ENCODE measurements at places on chromosomes 5 and 9. TPM values are rescaled to one million over a fixed set of nuclear protein-coding genes. Genes with fewer than 3 reads are reported as not detected.

DNA sequence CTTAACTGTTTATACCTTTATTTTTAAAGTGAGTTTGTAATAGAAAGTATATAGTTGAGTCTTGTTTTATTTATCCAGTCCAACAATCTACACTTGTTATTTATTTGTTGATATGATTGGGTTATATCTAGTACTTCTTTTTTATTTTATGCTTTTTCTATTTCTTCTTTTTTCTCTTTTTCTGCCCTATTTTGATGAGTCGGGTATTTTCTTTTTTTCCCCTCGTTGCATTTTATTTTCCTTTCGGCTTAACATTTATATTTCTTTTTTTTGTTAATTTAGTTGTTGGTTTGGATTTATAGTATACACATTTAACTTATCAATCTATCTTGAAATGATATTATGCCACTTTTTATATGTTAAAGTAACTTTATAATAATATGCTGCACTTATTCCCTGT is 111.7 kb upstream of the IZUMO3 start:
- no peaks in the 10 kb centered on the region for H3K36me3 ChIP-seq
- no peaks in the 10 kb centered on the region for H3K27me3 ChIP-seq
- DNase-seq = no peak
- H3K4me3 ChIP-seq = no peak overlapping the region
- no peaks in the 10 kb centered on the region for H3K4me1 ChIP-seq

DNA sequence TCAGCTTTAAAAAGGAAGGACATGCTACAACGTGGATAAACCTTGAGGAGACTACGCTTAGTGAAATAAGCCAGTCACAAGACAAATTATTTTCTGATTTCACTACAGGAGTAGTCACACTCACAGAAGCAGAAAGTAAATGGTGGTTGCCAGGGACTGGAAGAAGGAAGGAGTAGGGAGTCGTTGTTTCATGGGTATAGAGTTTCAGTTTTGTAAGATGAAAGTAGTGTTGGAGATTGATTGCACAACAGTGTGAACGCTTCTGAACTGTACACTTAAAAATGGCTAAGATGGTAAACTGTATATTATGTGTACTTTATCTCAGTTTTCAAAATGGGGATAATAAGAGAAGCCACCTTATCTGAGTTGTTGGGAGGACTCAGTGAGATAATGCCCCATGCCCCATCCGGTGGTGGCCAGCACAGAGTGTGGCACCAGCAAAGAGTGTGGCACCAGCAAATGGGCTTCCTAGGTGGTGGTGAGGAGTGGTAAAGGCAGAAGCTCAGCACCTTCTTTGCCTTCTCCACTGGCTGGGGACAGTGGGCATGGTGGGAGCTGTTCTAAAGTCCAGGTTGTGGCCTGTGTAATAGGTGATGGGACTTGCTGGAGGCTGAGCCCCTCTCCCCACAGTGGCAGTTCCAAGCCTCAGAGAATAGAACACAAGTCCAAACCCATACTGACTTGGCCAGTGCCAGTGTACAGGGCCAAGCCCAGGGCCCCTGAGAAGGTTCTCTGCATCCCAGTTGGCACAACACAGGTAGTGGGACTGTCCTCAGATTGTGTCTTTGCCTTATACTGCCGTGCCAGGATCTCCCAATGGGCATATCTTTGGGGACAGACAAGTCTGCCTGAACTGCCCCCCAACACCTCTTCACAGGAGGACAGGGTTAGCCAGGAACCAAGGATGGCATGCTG is 4.4 kb downstream of the SLC22A4 start:
- H3K27ac ChIP-seq = no peak overlapping the region
- no peak overlapping the region for H3K4me3 ChIP-seq
- peaks cover 3% of the 10 kb centered on the region for H3K4me1 ChIP-seq
- H3K36me3 ChIP-seq = no peaks in the 10 kb centered on the region
- peaks cover 31% of the 10 kb centered on the region for H3K27me3 ChIP-seq
- DNase-seq = no peak

- H3K27ac ChIP-seq = no peak overlapping the region
- no peaks in the 10 kb centered on the region for H3K36me3 ChIP-seq
- no peak overlapping the region for H3K4me3 ChIP-seq
- H3K27me3 ChIP-seq = no peaks in the 10 kb centered on the region
- DNase-seq = no peak
These were observed 557.9 kb downstream of the CAAP1 start for GRCh38 chr9:26334706-26335105.

DNA sequence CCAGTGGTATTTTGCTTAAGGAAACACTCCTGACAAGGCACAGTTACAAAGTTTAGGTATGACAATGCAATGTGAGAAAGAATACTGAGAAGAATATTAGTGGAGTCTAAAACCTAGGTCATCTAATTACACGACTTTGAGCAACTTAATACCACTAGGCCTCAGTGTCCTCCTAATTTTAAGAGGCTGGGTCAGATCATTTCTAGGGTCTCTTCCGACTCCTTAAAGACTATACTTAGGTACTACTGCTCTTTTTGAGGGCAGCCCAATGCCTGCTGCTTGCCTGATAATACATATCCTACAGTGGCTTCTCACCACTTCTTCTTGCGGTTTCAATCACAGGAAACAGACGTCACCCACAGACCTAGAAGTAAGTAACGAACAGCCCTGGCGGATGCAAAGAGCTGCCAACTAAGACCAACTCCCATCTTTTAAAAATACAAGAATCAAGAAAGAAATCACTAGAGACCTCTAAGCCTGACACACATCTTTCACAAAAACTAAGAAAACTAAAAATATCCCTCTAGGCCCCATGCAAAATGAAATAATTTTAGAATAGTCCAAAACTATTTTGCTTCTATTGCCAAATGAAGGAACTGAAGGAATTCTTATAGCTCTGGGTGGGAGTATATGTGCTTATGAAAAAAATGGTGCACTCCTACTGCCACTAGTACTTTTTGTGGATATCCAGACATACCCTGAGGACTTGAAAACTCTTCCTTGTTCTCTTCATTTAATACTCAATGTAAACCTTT is 13.1 kb downstream of the DIAPH1 start:
- DNase-seq = no peak
- no peaks in the 10 kb centered on the region for H3K4me1 ChIP-seq
- peaks cover 13% of the 10 kb centered on the region for H3K36me3 ChIP-seq

- no peaks in the 10 kb centered on the region for H3K4me1 ChIP-seq
- no peaks in the 10 kb centered on the region for H3K36me3 ChIP-seq
- no peaks in the 10 kb centered on the region for H3K27me3 ChIP-seq
- no peak overlapping the region for H3K4me3 ChIP-seq
- no peak for DNase-seq
These were observed 679.8 kb upstream of the FTMT start for GRCh38 chr5:121171834-121172233.

- H3K4me3 ChIP-seq = no peak overlapping the region
- no peak for DNase-seq
- no peaks in the 10 kb centered on the region for H3K27me3 ChIP-seq
- no peaks in the 10 kb centered on the region for H3K4me1 ChIP-seq
These were observed 43.8 kb downstream of the PRKACG start for GRCh38 chr9:68970151-68970550.

Gene C9orf72
- total RNA-seq = 17.6 TPM

Gene DCAF10
- total RNA-seq = 34.1 TPM

Gene LCN15
- total RNA-seq = 0.47 TPM

Gene FCN1
- total RNA-seq = not detected

Gene GDNF
- total RNA-seq = 0.58 TPM

Gene TSLP
- total RNA-seq = 0.51 TPM

Gene IL9
- total RNA-seq = not detected

Gene CCNJL
- total RNA-seq = 13.8 TPM

Measured in endodermal cell (in vitro differentiated cells).